ENCODE measurements at places on chromosomes 4 and X.

GRCh38 chr4:37066159-37066558 is 178.4 kb upstream of the NWD2 start:
- DNase-seq, result peak; percentile 70

DNA sequence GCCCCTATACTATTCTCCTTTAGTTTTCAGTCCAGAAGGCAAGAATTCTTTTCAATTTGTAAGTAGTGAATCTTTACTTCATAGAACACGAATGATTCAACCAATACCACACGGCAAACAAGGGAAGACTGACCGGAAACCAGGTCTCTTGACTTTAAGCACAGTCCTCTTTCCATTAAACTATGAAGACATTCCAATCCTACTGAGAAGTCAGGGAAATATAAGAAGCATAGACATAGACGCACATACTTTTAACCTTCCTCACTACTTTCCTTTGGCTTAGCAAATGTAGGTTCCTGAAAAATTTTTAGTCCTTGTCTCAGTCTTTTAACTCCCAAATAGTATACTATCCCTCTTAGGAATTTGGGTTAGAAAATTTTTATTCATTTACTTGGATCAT is 9.1 kb downstream of the CHRDL1 start:
- no peak for DNase-seq

GRCh38 chr4:155593793-155594192 is 72.9 kb upstream of the GUCY1A1 start:
- DNase-seq, result no peak

GRCh38 chrX:137062915-137063617 is 29.3 kb upstream of the GPR101 start:
- DNase-seq, result no peak

GRCh38 chr4:56147371-56147770 is 198.6 kb downstream of the CEP135 start:
- DNase-seq, result no peak

DNA sequence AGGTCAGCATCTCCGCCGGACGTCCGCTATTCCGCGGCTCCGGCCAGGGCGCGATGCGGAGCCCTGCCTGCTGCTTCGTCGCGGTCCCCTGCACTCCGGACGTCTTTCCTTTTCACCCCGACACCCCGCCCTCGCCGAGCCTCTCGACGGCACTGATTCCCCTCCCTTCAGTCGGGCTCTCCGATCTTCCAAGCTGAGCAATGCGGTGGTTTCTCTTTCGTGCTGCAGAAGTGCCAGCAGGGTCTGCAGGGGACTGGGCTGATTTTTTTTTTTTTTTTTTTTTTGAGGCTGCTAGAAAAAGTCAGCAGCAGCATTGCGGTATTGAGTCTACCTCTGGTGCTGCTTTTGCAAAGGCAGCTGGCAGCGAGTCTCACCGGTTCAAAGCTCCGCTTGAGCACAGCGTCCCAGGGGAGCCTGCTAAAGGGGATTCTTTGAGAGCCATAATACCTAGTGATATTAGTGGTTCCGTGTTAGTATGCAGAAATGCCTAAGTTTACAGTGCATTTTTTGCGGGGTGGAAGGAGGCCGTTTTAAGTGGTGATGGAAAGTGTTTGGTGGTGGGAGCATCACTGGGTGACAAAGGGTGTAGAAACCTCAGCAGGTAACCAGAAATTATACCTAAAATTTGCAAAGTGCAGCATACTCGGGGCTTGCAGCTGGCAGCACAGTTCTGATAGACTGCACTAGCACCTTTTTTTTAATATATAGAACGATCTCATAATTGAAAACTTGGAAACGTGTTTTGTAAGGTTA is 969 bp downstream of the STIM2 start:
- DNase-seq, result no peak

DNA sequence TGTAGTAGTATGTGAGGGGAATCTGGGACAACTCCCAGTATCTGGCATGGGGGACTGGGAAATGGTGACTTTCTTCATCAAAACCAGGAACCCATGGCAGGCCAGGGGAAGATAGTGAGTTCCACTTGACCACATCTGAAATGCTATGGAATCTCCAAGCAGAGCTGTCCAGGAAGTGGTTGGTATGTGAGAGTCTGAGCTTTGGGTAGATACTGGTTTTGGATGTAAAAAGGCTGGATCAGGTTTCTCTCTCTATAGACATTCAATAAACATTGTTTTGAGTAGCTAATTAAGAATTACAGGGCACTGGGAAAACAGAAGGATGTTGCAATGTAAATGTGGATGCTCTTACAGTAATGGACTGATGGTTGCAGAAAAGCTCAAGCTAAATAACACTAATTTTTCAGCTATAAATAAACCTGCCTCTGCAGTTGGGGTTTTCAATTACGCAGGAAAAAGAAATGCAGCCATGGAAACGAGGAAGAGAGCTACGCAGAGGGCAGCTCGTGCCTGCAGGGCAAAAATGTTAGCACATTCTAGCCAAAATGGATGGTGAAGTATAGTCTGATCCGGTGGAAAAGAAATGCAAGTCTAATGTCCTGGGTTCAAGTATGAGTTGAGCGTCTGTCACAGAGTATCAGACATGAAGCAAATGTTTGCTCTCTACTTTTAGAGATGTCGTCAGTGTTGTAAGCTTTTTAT is 13.4 kb upstream of the CHRNA9 start:
- peak; percentile 41 for DNase-seq

GRCh38 chr4:83340692-83341343 is 6.2 kb upstream of the HPSE start:
- no peak for DNase-seq

GRCh38 chr4:48296365-48296764 is 26.7 kb upstream of the TEC start:
- DNase-seq, result no peak

GRCh38 chr4:152325831-152326230 is 210.1 kb downstream of the FBXW7 start:
- no peak for DNase-seq

DNA sequence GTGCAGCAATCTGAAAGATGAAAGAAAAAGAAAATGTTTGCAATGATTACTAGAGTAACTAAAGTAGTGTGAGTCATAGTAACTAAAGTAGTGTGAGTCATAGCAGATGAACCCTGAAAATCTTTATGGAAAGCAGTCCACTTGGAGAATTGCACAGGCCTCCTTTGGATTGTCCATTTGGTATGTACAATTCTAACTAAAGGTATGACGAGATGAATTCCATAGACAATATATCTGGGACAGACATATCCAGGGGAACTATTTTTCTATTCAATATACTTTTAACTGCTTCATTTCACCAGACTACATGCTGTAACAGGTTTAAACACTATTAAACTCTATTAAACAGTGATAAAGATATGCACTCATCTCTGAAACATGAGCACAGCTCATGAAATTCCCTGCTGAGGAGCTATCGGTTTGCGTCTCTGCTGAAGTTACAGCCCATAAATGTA is 798.7 kb downstream of the PCDH7 start:
- DNase-seq, result no peak

GRCh38 chrX:133926809-133927208 is 58.6 kb downstream of the GPC3 start:
- DNase-seq, result no peak

GRCh38 chr4:99506781-99507180 is 4.0 kb upstream of the C4orf17 start:
- no peak for DNase-seq

All from NCI-H2081 treated with DMSO at 0.1 percent for 48 hours (cell line).